Naive thymus-derived CD4-positive, alpha-beta T cell (primary cell): ENCODE measurements at places on chromosomes 3 and 15. TPM values are rescaled to one million over a fixed set of nuclear protein-coding genes. Genes with fewer than 3 reads are reported as not detected.

- no peak for DNase-seq
Observed at GRCh38 chr3:156551746-156552145, 3.2 kb downstream of the SSR3 start.

- DNase-seq: no peak
Observed at GRCh38 chr3:133153382-133153781, 115.2 kb downstream of the TMEM108 start.

- no peak for DNase-seq
Observed at GRCh38 chr3:174153871-174154270, 705.3 kb upstream of the NAALADL2 start.

WWTR1 gene
- 0.56 TPM for total RNA-seq

DNA sequence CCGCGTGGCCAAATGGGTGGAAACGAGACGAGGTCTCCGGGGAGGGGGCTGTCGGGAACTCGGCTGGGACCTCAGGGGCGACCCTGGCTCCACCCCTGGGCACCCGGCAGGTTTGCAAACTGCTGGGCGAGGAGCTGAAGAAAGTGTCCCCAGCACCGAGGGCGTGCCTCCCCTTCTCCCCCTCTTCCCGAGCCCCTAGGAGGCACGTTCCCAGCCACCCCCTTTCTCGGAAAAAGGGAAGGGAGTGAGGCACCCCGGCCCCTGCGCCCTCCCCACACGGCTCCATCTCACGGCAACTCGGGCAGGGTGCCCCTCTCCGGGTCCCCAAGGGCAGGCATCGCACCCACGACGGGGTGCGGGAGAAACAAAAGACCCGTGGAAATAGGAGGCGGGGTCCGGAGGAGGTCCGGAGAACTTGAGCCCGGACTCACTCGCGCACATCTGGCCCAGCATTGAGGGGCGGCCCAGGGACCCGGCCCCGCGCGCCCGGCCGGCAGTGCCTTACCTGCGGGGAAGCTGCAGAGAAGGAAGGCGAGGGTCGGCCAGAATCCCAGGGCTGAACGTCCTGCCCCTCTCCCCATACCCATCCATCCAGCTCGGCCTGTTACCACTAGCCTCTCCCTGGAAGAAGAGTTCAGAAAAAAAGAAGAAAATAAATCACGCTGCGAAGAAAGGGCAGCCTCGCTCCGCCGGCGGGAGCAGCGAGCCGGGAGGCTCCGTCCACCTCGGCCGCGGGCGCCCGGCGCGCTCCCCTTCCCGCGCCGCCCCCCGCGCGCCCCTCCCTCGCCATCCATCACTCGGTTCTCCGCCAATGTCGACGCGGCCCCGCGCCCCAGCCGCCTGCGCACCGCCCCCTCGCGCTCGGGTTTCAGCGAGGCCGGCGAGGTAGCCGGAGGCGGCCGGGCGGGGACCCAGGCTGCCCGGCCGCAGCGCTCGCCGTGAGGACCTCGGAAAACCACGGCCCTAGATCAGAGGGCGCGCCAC lies 16.3 kb downstream of the RGMA start:
- DNase-seq: no peak

GRCh38 chr15:62348623-62349022 lies 183.5 kb upstream of the C2CD4B start:
- no peak for DNase-seq

DNA sequence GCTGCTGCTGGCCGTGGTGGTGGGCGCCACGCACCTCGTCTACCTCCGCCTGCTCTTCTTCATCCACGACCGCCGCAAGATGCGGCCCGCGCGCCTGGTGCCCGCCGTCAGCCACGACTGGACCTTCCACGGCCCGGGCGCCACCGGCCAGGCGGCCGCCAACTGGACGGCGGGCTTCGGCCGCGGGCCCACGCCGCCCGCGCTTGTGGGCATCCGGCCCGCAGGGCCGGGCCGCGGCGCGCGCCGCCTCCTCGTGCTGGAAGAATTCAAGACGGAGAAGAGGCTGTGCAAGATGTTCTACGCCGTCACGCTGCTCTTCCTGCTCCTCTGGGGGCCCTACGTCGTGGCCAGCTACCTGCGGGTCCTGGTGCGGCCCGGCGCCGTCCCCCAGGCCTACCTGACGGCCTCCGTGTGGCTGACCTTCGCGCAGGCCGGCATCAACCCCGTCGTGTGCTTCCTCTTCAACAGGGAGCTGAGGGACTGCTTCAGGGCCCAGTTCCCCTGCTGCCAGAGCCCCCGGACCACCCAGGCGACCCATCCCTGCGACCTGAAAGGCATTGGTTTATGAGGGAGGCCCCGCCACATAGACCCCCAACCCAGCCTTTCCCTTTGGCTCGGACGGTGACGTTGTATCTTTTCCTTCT lies 1.1 kb downstream of the GPR27 start:
- no peak for DNase-seq

DNA sequence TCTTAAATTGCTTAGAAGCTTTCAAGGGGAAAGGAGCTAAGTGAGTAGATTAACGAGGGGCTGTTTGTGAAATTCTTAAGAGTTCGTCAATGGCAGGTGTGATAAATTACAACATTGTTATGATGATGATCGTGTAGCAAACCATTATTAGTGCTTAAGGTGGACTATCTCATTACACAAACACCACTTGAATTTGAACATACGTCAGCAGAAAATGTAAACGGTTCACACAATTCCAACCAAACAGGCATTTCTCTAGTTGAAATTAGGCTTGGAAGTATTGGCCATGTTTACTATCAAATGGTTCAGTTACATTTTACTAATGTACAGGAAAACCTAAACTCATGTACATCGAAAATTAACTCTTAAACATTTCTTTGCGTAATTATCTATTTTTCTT lies 102.8 kb downstream of the PYDC2 start:
- no peak for DNase-seq

- no peak for DNase-seq
Observed at GRCh38 chr3:57709559-57709958, 16.7 kb upstream of the DENND6A start.

MAPKAPK3 gene
- total RNA-seq: 74.7 TPM

DNA sequence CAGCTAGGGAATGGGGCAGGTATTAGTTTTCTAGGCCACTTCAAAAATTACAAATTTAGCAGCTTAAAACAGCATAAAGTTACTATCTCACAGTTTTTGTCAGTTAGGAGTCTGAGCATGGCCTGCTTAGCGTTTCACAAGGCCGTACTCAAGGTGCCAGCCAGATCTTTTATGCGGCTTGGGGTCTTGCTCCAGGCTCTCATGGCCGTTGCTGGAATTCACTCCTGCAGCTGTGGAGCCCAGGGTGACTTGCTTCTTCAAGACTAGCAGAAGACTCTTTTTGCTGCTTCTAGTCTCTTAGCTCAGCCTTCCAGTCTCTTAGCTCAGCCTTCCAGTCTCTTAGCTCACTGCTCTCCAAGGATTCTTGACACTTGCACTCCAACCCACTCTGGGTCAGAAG lies 242.1 kb upstream of the CTDSPL start:
- DNase-seq: no peak

SPSB4 gene
- total RNA-seq: not detected

DNA sequence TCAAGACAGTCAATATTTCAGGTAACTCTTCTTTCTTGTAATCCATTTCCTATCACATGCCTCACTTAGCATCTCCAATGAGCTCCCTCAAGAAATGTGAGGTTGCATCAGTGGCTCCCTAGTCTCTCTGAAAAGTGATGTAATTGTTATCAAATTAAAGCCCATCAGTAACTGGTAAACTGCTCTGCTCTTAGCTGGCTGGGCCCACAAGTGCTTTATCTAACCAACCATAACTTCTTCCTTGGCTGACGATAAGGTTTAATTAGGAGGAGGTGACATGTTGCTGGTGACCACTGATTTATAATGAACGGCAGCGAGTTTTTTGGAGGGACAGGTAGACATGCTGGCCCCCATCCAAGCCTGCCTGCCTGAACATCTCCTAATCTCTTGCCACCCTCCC lies 79.6 kb downstream of the RTP4 start:
- DNase-seq: no peak

- DNase-seq: no peak
Observed at GRCh38 chr3:111324645-111325044, 217.4 kb upstream of the CD96 start.

DNA sequence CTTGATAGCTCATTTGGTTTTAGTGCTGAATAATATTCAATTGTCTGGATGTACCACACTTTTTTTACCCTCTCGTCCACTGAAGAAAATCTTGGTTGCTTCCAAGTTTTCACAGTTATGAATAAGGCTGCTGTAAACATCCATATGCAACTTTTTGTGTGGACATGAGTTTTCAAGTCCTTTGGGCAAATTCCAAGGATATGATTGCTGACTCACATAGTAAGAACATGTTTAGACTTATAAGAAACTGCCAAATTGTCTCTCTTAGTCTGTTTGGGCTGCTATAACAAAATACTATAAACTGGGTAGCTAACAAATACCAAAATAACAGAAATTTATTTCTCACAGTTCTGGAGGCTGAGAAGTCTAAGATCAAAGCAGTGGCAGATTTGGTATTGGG lies 59.5 kb upstream of the TNFSF10 start:
- DNase-seq: no peak

GRCh38 chr15:42605796-42606195 lies 30.4 kb downstream of the STARD9 start:
- DNase-seq: no peak

DNA sequence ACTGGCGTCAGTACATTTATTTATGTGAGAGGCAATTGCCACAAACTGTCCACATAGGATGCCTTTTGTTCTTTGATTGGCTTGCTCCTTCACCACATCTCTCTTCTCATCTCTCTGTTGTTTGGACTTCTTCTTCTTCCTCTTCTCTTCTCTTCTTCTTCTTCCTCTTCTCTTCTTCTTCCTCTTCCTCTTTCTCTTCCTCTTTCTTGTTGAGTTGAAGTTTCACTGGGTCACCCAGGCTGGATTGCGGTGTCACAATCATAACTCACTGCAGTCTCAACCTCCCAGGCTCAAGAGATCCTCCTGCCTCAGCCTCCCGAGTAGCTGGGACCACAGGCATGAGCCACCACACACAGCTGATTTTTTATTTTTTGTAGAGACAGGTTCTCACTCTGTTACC lies 67.7 kb upstream of the GSK3B start:
- no peak for DNase-seq

GRCh38 chr15:61750271-61751084 lies 309.8 kb downstream of the VPS13C start:
- no peak for DNase-seq

CP gene
- total RNA-seq: not detected

GRCh38 chr3:13718436-13718835 lies 161.4 kb downstream of the WNT7A start:
- no peak for DNase-seq

DNA sequence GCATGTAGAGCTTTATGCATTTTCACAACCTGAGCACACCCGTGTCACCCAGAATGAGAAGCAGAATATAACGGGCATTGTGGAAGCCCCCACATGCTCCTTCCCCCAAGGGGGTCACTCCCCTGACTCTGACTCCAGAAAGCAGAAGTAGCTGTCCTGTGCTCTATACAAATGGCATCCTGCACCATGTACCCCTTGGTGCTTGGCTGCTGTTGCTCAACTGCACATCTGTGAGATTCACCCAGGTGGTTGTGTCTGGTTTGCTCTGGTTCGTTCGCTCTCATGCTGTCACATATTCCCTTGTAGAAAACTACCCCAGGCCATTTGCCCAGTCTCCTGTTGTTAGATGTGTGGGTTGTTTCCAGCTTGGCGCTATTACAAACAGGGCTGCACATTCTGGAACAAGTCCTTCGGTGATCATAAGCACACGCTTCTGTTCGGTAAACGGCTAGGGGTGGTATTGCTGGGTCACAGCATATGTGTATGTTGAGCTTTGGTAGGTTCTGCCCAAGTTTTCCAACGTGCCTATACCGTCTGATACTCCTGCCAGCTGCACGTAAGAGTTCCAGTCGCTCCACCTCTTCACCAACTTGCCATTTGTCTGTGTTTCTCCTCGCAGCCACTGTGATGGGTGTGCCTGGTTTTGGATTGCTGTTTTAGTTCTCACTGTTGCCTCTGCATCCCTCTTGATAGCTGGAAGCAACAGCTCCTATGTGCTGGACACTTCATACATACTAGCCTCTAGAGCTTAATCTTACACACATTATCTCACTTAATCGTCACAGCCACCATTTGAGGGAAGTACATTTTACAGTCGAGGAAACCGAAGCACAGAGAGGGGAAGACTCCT lies 65.4 kb upstream of the SLC6A6 start:
- DNase-seq: no peak

DNA sequence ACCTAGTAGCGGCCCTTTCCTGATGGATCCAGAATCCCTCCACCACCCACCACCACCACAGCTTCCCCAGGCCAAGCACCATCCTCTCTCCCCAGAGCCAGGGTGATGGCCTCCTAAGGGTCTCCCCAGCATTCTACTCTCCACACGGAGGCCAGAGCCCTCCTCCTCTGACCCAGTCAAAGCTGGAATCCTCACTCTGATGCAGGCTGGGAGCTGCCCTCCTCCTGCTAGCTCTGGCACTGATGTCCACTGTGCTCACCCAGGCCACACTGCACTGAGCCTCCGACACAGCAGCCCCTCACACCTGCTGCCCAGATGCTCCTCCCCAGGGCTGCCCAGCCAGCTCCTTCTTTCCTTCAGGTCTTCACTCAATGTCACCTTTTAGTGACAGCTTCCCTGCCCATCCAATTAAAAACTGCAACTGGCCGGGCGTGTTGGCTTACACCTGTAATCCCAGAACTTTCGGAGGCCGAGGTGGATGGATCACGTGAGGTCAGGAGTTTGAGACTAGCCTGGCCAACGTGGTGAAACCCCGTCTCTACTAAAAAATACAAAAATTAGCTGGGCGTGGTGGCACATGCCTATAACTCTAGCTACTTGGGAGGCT lies 21.0 kb downstream of the XXYLT1 start:
- no peak for DNase-seq

GOLGA6L4 gene
- total RNA-seq: 2.1 TPM

DNA sequence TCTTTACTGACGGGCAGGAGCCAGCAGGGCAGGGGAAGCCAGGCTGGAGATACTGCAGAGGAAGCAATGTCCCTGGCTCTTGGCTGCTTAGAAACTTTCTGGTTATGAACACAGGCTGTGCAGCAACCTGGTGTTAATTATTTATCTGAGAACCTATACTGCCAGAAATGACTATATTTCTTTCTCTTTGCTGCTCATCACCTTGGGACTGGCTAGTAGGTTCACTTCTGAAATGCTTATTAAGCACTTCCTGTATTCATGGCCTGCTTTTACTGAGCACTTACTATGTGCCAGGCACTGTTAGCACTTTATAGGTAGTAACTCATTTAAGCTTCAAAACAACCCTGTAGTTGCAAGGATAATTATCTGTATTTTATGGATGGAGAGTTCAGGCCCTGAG lies 57.6 kb downstream of the RAB11A start:
- DNase-seq: no peak

DNA sequence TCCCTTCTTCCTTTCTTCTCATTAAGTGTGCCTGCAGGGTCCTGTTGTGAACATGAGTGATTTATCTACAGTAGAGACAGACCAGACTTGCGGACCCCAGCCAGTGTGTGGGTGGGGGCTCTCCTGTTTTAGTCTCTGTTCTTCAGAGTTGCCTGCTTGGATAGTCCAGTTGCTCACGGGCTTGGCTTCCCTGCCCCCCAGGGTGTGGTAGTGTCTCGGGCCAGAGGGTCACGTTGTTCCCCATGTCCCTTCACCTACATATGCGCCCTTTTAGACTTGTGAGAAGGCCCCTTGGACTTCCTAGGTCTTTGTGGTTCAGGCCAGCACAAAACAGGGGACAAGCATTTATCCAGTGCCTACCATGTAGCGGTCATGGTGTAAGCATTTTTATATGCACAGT lies 85.8 kb downstream of the AAGAB start:
- DNase-seq: no peak

GRCh38 chr15:80915472-80915871 lies 74.1 kb downstream of the MESD start:
- no peak for DNase-seq
